ENCODE measurements at places on chromosomes 2 and 18. TPM values are rescaled to one million over a fixed set of nuclear protein-coding genes. Genes with fewer than 3 reads are reported as not detected.

DNA sequence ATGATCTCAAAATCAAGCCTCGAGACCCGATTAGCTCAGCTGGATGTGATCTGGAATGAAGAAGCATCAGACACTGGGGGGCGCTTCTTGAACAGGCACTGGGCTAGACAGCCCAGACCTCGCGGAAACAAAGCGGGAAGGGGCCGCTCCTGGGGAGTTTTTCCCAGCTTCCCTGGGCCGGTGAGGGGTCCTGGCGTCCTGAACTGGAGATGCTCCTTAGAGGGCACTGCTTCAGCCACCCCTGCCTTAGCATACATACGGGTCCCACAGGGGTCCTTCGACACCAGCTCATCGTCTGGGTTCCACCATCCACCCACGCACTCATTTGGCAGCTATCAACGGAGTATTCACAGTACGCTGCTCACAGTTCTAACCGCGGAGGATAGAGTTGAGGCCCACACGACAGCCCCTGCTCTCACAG lies 146.7 kb downstream of the TSN start:
- DNase-seq, result no peak

DNA sequence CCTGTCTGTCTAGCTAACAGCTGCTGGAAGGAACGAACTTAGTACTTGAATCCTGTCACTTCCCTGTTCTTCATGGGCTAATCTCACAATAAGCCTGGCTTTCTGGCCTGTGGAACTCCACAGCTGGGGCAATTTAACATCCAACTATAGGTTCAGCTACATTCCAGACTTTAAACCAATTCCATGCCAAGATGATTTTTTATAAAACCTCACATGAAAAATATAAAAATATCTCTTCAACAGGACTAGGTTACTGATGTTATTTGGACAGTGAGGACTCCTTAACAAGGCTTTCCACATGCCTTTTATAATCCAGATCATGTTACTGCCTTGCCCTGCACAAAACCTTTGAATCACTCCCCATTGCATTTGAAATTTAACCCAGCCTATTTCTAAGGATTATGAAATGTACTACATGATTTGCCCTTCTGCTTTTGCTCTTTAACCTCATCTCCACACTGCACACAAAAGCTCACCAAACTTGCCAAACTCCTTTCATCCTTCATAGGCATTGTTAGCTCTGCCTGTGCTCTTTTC lies 863.2 kb upstream of the CHAC2 start:
- no peak for DNase-seq

Gene CAPN14
- 0.20 TPM for total RNA-seq

DNA sequence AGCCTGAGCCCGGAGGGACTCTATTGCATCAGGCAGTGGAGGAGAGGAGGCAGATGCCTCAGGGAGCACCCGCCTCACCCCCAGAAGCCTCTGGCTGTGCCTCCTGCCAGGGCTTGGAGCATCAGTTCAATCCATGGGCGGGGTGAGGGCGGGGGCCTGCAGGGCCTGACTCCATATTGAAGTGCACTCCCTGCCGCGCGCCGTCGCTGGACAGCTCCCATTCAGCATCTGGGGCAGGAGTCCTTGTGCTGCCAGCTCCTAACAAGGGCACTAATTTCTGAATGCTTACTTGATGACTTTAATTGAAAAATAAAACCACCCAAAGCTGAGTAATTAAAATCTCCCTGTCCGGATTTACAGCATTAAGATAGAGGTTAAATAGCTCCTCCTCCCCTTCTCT lies 23.8 kb downstream of the C1QL2 start:
- no peak for DNase-seq

Gene ZNF514
- 14.1 TPM for total RNA-seq
